ENCODE measurements at places on chromosomes 7 and 10.
A peak's percentile ranks its signal among the peaks of the same experiment; 100 is the strongest.

GRCh38 chr7:44673771-44674170 is 67.3 kb downstream of the OGDH start:
- DNase-seq, result no peak

GRCh38 chr7:41809529-41809939 is 106.6 kb upstream of the INHBA start:
- DNase-seq, result peak; percentile 73

GRCh38 chr7:134440476-134440875 is 18.4 kb downstream of the AKR1B1 start:
- no peak for DNase-seq

DNA sequence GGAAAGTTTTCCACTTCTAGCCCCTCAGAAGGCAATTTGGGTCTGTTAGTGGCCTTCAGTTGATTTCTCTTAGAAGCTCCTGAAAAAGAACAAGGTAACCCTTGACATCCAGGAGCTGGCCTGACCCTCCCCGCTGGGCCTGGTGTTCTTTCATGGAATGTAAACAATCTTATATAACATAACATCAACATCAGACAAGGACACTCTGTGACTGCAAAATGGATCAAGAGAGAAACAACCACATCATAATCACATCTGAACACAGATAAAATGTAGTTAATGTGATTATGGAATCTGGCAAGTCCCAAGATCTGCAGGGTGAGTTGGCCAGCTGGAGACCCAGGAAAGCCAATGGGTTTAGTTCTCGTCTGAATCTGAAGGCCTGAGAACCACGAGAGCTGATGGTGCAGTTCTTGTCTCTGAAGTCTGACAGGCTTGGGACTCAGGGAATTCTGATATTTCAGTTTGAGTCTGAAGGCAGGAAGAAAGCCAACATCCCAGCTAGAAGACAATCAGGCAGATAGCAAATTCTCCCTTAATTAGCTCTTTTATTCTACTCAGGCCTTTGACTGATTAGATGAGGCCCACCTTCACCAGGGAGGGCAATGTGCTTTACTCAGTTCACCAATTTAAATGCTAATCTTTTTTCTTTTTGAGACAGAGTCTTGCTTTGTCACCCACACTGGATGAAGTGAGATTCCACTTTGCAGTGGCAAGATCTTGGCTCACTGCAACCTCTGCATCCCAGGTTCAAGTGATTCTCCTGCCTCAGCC is 91.4 kb upstream of the NAMPT start:
- DNase-seq, result no peak

DNA sequence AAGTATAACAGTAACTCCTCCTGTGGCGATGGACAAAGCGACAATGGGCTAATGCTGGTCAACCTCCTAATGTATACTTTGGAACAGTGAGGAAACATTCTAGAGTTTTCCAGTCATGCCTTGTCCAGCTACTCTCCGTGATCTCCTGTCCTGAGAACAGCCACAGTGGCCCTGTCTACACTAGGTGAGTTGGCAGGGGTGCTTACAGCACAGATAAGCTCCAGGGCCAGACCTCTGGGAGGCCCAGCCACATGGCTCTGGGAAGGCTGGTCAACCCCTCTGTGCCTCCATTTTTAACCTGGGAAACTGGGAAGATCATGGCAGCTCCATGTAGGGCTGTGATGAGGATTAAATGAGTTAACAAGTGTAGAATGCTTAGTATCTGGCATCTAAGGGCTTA is 57.0 kb downstream of the CLEC2L start:
- DNase-seq, result no peak

DNA sequence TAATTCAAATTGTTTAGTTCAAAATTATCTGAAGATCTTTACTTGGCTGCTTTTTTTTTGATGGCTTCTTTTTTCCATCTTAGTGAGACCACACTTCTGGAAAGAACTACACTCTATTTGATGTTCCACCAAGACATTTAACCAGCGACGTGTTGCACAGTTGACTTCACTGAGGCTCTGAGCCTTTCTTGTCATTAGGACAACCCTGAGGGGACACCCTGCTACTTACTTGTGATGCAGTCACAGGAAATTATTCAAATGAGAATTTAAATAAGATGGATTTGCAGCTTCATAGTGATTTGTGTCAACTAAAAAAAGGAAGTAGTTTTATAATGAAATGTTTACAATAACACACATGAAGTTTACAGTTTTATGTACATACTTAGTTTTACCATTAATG is 25.6 kb upstream of the PIK3CG start:
- DNase-seq, result no peak

DNA sequence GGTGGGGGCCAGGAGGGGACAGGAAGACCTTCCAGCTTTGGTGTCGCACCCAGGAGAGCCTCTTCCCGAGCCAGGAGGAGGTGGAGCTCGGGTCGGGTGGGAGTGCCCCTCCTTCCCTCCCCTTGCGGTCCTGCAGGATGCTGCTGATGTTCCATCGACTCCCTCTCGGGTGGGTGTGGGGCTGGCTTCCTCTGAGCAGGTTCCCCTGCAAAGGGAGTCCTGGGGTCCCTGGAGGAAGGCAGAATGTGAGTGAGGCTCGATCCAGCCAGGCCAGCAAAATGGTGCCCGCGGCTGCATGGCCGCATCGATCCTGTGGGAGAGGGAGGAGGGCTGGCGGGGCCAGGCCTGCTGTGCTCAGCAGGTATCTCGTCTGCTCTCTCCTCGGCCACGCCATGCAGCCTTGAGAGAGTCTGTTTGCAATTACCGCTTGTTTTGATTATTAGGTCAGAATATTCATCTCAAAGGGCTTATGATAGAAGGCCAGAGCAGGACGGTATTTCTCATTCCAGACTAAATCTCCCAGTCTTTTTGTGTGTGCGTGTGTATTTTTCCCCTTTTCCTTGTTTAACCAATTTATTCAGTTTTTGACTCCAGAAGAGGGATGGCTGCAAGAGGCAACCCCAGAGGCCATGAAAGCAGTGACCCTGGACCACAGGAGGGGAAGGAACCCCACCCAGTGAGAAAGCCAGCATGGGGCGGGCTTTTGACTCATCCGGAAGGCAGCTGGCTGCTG is 137.3 kb upstream of the ZMIZ1 start:
- peak; percentile 84 for DNase-seq
